ENCODE measurements at places on chromosomes 5 and 9.

DNA sequence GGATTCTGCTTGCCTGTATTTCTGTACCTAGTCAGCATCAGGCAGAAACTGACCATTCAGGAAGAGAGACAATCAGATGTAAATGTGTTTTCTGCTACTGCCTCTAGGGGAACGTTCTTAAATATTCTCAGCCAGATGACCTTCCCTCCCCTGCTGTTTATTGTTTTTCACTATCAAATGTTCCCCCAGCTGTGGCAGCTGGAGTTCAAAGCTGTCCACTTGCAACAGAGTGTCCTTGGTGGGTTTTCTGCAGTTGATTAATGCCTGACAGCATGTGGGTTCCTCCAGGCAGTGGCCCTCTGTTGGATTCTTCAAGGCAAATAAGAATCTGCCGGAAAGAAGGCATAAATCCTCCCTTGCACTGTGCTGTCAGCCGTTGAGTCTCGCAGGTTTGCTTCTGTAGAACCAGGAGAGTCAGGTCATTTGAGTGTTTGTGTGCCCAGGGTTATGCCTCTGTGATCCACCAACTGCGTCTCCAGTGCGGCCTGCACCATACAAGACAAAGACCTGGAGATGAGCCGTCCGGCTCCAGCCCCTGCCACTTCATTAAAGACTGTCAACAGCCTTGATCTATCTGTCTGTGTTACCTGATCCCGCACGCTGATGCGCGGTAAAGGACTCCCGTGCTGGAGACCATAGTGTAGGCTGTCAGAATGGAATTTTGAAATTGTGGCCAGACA, 203.4 kb downstream of the GADD45G start:
- no peak for DNase-seq

DNA sequence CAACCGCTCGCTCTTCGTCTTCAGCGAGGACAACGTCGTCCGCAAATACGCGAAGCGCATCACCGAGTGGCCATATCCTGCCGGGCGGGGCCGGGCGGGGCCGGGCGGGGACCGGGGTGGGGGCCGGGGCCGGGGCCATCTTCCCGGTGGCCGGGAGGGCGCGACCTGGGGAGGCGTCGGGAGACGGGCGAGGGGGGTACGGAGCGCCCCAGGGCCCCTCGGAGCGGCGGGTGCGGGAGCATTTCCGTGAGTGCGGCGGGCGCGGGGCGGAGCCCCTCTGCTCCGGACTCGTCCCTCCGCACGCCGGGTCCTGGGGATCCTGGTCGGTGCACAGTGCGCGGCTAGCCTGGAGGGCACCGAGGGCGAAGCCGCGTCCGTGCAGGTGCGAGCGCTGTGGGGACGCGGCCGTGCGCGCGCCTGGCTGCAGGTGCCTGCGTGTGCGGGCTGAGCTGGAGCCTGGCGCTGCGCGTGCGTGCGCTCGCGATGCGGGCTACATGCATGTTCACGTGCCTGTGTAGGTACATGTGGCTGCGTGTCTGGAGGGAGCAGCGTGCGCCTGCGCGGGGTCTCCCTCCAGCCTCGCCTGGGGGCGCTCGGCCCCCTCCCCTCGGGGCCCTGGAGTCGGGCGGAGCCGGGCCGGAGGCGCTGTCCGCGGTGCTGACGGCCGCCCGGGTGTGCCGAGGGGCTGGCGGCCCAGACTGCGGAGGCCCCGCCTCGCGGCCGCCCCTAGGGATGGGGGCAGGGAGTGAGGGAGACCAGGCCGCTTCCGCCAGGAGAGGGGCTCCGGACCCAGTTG, 762 bp downstream of the CACNA1B start:
- DNase-seq: peak; percentile 47

- no peak for DNase-seq
Observed at GRCh38 chr5:61525512-61526206, 193.6 kb downstream of the ZSWIM6 start.

- DNase-seq: no peak
Observed at GRCh38 chr9:124964056-124964455, 23.2 kb upstream of the GOLGA1 start.

GRCh38 chr5:107103522-107103921, 567.2 kb downstream of the EFNA5 start:
- DNase-seq: no peak

Data from activated CD4-positive, alpha-beta T cell treated with anti-CD3 and anti-CD28 coated beads for 48 hours (primary cell).